ENCODE measurements at places on chromosomes 4 and X.

GRCh38 chr4:84956014-84956413 is 10.5 kb downstream of the WDFY3 start:
- DNase-seq, result no peak

- DNase-seq, result peak; percentile 82
Measured at GRCh38 chr4:101232074-101232776, 115.1 kb downstream of the PPP3CA start.

DNA sequence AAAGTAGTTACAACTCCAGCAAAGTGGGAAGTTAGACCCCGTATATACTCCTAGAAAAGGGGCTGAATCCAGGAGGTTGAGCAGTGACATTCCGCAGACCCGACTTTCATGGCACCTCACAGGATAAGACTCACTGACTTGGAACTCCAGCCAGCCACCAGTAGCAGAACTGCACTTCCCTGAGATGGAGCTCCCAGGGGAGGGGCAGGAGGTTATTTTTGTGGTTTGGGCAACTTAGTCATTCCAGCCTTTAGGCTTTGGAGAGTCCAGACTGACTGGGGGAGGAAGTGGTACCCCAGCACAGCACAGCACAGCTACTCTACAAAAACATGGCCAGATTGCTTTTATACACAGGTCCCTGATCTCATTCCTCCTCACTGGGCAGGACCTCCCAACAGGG is 319.1 kb downstream of the PCDH19 start:
- peak; percentile 66 for DNase-seq

- DNase-seq, result no peak
Measured at GRCh38 chr4:163895378-163896005, 401.0 kb downstream of the TMA16 start.

- no peak for DNase-seq
Measured at GRCh38 chr4:88382621-88383020, 4.0 kb downstream of the HERC6 start.

GRCh38 chr4:52510939-52511565 is 148.0 kb downstream of the USP46 start:
- no peak for DNase-seq

Data from fibroblast of mammary gland (primary cell).